Caco-2 (cell line): ENCODE measurements at places on chromosomes 16 and 17.

- DNase-seq = no peak
- H3K36me3 ChIP-seq = no peaks in the 10 kb centered on the region
- no peaks in the 10 kb centered on the region for H3K4me1 ChIP-seq
- H3K27ac ChIP-seq = no peak overlapping the region
- H3K4me3 ChIP-seq = no peak overlapping the region
Measured at GRCh38 chr16:2825906-2826305, 4.2 kb upstream of the ZG16B start.

DNA sequence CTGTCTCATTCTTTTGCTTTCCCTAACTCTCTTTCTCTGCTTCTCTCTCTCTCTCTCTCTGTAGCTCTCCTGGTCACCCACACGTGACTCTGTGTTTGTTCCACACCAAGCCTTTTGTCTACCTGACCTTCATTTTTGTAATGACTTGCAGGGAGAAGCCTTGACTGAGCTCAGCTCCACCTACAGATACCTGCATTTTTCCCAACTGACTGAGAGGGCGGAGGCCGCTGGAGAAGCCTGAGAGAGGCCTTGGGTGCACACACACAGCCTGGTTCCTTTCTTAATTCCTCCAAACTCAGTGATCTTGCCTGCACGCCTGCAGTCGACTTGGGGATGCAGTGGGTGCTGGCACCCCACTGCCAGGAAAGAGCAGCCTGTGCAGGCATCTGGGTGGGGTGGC lies 68.8 kb downstream of the LYRM1 start:
- DNase-seq = peak; percentile 10
- no peaks in the 10 kb centered on the region for H3K27me3 ChIP-seq

GRCh38 chr16:1033128-1033679 lies 39.3 kb upstream of the SSTR5 start:
- no peak overlapping the region for H3K4me3 ChIP-seq
- no peak for DNase-seq
- no peaks in the 10 kb centered on the region for H3K36me3 ChIP-seq
- no peaks in the 10 kb centered on the region for H3K27me3 ChIP-seq
- H3K4me1 ChIP-seq = no peaks in the 10 kb centered on the region

GRCh38 chr16:50578137-50578536 lies 29.9 kb downstream of the NKD1 start:
- no peaks in the 10 kb centered on the region for H3K4me1 ChIP-seq
